ENCODE measurements at places on chromosomes 16 and 17.

DNA sequence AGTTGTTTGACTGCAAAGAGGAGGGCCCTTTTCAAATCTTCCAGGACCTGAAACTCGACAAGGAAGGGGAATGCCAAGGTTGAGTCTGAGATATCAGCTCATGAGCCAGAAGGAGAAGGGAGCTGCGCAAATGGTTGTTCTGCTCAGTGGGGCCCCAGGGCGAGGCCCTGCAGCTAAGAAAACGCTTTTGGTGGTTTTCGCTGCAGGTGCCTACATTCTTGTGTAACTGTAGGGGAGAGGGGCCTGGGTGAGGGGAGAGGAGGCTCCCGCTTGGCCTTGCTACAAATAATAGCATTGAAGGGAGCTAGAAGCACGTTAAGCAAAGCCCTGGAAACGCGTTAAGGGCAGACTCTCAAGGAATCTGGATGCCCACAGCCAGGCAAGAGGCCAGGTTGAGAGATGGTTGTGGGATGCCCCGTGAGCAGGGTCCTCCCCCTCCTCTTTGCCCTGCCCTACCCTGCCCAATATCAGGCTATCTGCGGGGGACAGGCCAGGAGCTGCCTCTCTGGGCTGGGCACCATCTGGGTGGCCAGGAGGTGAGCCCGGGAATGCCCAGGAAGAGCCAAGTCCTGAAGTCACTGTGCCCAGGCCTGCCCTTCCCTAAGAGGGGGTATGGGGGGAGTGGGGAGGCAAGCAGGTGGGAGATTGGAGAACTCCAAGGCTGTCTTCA, 21.9 kb downstream of the GPR142 start:
- no peak for DNase-seq

GRCh38 chr16:1389762-1390161, 24.7 kb downstream of the UNKL start:
- DNase-seq: no peak

DNA sequence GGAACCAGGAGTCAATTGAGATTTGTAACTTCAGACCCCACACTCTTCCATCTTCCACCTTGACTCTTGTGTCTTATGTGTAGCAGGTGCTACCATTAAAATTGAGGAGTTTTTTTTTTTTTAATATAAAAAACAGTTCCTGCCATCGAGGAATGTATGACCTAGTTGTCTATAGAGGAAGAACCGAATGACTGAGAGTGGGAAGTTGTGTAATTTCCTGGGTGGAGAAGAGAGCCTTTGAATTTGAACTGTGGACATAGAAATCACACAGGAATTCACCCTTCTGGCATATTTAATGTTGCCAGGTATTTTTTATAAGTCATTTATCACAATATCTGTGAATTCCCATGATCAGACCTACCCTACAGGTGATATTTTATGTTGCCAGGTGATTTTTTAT, 22.0 kb downstream of the SP2 start:
- no peak for DNase-seq

GRCh38 chr16:30602616-30603277, 7.4 kb downstream of the ZNF689 start:
- no peak for DNase-seq

- no peak for DNase-seq
Measured at GRCh38 chr16:68921637-68922036, 78.3 kb downstream of the TANGO6 start.

DNA sequence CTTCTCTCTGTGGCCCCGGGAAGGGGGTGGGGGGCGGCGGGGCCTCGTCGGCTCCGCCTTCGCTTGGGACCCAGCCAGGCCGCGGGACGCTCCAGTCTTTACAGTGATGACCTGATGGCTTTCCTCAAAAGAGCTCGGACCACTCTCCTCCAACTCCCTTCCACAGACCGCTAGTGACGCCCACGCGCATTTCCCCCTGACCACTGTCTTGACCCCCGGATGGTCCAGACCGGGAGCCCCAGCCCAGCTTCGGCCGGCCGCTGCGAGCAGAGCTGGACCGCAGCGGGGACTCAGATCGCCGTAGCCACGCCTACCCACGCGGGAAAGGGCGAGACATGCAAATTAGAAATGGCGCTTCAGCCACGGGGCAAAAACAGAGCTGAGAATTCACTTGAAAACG, 81.6 kb upstream of the RNU2-1 start:
- DNase-seq: no peak

- DNase-seq: no peak
Measured at GRCh38 chr16:51002881-51003490, 148.1 kb downstream of the SALL1 start.

DNA sequence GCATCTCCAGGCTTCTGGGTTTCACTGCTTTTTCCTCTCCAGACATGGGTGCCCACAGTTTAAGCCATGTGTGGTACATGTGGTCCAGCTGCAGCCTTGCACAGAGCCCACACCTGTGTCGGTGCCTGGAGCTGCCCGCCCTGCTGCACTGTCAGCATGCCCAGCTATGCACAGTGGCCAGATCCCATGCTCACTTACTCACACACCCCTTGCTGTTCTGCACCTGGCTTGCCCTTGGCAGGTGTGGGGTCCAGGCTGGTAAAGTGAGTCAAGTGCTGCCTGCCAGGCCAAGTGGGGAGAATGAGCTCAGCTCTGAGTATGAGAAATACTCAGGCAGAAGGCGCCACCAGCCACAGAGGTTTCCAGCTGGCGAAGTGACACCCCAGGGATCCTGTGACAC, 739.9 kb downstream of the CDH11 start:
- no peak for DNase-seq
